CD4-positive, alpha-beta T cell (primary cell): ENCODE measurements at places on chromosomes 2 and 18. TPM values are rescaled to one million over a fixed set of nuclear protein-coding genes. Genes with fewer than 3 reads are reported as not detected.

GRCh38 chr2:1862608-1863280, 118.4 kb upstream of the PXDN start:
- H3K27me3 ChIP-seq, result peaks cover 21% of the 10 kb centered on the region
- no peak overlapping the region for H3K4me3 ChIP-seq
- no peak for DNase-seq
- H3K27ac ChIP-seq, result no peak overlapping the region
- no peaks in the 10 kb centered on the region for H3K36me3 ChIP-seq

GRCh38 chr2:150585221-150585971, 97.9 kb upstream of the RND3 start:
- no peak overlapping the region for H3K27ac ChIP-seq
- no peak overlapping the region for H3K4me3 ChIP-seq
- H3K4me1 ChIP-seq, result no peaks in the 10 kb centered on the region
- no peaks in the 10 kb centered on the region for H3K36me3 ChIP-seq

GRCh38 chr2:132941296-132942020, 271.5 kb upstream of the LYPD1 start:
- H3K27me3 ChIP-seq, result no peaks in the 10 kb centered on the region
- H3K4me3 ChIP-seq, result no peak overlapping the region
- H3K36me3 ChIP-seq, result no peaks in the 10 kb centered on the region
- H3K27ac ChIP-seq, result no peak overlapping the region
- no peaks in the 10 kb centered on the region for H3K4me1 ChIP-seq

- H3K36me3 ChIP-seq, result no peaks in the 10 kb centered on the region
- no peak overlapping the region for H3K27ac ChIP-seq
- H3K27me3 ChIP-seq, result no peaks in the 10 kb centered on the region
Observed at GRCh38 chr2:203471323-203471722, 63.8 kb downstream of the RAPH1 start.

GRCh38 chr2:240397924-240398645, 37.4 kb upstream of the GPC1 start:
- no peak overlapping the region for H3K27ac ChIP-seq
- H3K27me3 ChIP-seq, result no peaks in the 10 kb centered on the region
- H3K36me3 ChIP-seq, result no peaks in the 10 kb centered on the region
- peaks cover 14% of the 10 kb centered on the region for H3K4me1 ChIP-seq

The REG1A gene
- total RNA-seq, result not detected

- H3K4me3 ChIP-seq, result no peak overlapping the region
- H3K4me1 ChIP-seq, result no peaks in the 10 kb centered on the region
- no peak overlapping the region for H3K27ac ChIP-seq
- no peaks in the 10 kb centered on the region for H3K27me3 ChIP-seq
Observed at GRCh38 chr2:163692081-163692480, 43.7 kb downstream of the FIGN start.

The SPP2 gene
- not detected for total RNA-seq

- no peaks in the 10 kb centered on the region for H3K36me3 ChIP-seq
- no peaks in the 10 kb centered on the region for H3K4me1 ChIP-seq
- H3K27me3 ChIP-seq, result no peaks in the 10 kb centered on the region
- no peak overlapping the region for H3K27ac ChIP-seq
- no peak for DNase-seq
Observed at GRCh38 chr2:212997526-212998020, 153.8 kb downstream of the IKZF2 start.

The AQP12A gene
- not detected for total RNA-seq
